ENCODE measurements at places on chromosomes 5 and 9. TPM values are rescaled to one million over a fixed set of nuclear protein-coding genes. Genes with fewer than 3 reads are reported as not detected.

- DNase-seq, result no peak
Observed at GRCh38 chr9:121500165-121500478, 478 bp upstream of the GGTA1 start.

Gene GRIA1
- not detected for total RNA-seq

DNA sequence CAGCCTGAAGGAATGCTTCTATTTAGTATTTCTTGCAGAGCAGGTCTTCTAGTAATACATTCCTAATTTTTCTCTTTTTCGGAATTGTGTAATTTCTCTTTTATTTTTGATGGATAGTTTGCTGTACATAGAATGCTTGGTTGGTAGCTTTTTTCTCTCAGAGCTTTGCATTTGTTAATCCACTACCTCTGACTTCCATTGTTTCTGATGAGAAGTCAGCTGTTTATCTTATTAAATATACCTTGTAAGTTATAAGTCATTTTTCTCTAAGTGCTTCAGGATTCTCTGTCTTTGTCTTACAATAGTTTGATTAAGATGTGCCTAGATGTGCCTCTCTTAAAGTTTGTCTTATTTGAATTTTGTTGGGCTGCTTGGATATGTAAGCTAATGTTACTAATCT, 101.9 kb downstream of the HTR1A start:
- no peak for DNase-seq

Gene LPAR1
- total RNA-seq, result not detected

GRCh38 chr5:36270175-36270574, 28.4 kb upstream of the NADK2 start:
- DNase-seq, result no peak

Gene PCDHA8
- total RNA-seq, result not detected

GRCh38 chr9:90379771-90380170, 262.9 kb downstream of the DIRAS2 start:
- DNase-seq, result no peak

DNA sequence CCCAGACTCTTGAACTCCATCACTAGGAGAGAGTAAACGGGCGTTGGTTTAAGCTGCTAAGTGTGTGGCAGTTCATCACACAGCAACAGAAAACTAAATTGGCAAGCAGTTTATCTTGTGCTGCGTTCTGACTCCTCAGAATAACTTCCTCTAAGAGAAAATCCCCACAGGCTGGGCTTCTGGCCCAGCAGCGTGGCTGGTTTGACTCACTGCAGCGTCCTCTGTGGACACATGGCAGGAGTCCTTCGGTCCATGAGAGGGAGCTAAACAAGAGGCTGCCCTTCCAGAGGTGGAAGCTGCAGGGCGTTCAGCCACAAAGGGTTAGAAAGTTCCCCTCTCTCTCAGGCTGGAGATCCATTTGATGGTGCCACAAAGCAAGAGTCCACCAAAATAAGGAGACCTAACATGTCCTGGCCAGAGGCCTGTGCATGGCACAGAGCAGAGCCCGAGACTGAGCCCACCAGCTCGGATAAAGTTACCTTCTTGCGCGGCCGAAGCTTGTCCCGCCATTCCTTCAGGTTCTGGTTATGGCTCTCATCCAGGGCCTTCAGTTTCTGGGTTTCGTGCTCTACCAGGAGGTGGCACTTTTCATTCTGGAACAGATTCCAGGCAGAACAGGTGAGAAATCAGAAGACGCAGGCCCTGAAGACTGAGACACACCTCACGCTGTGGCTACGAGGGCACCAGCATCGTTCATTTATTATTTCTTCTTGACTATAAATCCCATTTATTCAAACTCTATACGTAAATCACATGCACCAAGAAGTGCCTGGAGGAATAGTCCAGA, 46.2 kb upstream of the FBXW11 start:
- DNase-seq, result no peak

DNA sequence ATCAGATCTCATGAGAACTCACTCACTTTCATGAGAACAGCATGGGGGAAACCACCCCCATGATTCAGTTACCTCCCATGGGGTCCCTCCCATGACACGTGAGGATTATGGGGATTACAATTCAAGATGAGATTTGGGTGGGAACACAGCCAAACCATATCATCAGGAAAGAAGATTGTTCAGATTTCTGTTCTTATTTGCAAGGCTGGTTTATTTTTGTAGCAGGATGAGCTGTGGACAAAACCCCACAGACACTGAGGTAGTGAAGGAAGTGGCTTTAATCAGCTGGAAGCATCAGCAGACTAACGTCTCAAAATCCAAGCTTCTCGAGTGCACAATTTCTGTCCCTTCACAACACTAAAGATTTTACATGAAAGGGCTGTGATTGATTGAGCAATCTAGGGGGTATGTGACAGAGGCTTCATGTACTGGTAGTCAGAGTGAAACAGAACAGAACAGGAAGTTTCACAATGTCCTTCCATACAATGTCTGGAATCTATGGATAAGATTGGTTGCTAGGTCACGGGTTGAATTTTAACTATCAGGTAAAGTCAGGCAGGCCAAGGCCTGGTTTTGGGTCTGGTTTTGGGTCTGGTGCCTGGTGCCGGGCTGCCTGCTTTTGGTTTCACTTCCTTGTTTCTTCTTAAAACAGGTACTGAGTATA, 91.3 kb upstream of the ZNF366 start:
- no peak for DNase-seq

DNA sequence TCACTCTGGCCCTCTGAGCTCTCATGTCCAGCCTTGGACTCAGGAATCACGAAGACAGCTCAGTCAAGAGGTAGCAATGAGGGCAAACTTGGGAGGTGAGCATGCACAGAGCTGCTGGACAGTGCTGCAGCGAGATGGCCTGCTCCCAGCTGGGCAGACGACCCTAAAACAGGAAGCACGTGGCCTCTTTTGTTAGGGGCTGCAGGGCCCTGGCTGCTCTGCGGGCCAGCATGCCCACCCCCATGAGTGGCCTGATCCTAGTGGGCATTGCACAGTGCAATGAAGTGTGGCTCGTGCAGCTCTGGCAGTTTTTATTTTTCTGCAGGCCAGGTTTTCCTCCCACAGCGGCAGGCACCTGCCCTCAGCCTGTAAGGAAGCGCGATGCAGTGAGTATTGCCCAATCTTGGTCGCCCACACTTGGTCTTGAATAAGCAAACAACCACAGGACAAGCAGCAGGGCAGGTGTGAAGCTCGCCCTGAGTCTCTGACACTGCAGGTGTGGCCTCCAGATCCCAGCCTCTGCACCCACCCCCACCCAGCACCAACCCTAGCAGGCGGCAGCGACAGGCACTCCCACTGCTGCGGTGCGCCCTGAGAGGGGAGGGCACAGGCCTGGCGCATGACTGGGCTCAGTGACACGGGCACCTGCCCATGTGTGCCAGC, 60.8 kb downstream of the SEMA4D start:
- DNase-seq, result peak; percentile 62

DNA sequence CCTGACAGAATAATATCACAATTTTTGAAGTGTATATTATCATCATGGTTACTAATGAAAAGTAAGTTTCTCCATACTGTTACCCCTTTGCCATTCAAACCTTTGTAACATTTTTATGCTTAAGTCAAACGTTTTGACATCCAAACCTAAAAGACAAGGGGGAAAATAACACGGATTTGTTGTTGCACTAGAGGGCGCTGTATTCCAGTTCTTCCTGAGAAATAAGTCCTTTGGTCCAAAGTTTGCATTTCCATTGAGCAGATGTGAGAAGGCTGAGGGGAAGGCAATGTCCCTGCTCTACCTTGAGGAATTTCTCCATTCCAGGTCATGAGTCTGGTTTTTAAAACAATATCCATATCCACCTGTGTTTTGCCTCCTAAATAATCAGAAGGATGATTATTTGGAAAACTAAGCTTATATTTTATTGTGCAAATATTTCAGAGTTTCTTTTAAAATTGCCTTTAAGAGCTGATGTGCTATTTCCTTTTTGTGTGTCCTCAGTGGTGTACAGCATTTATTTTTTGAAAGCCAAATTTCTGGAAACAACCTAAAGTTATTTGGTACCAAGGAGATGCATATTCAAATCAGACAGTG, 9.7 kb downstream of the LECT2 start:
- DNase-seq, result peak; percentile 85

GRCh38 chr5:122494109-122494508, 182.1 kb downstream of the SNCAIP start:
- peak; percentile 22 for DNase-seq

GRCh38 chr5:55633574-55634208, 78.4 kb downstream of the SLC38A9 start:
- DNase-seq, result peak; percentile 62

DNA sequence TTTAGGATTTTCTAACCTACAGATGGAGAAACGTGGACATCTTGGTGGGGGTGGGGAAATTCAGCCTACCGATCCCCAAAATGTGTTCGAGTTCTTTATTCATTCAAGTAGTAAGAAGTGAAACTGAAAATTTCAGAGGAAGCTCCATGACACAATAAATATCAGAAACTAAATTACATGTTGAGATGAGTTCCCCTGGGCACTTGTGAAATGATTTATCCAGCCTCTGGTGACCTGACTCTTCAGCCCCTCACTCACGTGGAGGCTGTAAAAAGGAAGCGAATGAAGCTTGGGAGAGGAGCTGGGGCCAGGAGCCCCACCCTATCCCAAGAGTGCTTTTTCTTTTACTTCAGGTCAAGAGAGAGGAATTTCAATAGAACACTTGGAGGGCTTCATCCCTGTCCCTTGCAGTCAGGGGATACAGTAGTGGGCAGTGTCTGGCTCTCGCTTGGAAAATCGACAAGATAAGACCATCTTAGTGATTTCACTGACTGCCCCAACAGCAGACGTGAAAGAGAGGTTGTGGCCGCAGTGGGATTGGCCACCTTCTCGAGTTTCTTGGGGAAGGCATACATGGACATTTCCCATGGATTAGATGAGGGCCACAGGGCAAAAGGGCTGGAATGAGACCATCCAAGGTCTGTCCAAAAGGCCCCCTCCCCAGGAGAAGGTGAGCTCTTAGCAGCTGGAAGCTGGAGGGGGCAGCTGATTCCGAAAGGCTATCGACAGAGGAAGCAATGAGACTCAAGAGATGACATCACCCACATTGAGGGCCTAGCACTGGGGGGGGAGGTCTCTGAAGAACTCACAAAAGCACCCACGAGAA, 76.8 kb upstream of the SH3PXD2B start:
- no peak for DNase-seq

Gene PPIC
- 26.3 TPM for total RNA-seq

DNA sequence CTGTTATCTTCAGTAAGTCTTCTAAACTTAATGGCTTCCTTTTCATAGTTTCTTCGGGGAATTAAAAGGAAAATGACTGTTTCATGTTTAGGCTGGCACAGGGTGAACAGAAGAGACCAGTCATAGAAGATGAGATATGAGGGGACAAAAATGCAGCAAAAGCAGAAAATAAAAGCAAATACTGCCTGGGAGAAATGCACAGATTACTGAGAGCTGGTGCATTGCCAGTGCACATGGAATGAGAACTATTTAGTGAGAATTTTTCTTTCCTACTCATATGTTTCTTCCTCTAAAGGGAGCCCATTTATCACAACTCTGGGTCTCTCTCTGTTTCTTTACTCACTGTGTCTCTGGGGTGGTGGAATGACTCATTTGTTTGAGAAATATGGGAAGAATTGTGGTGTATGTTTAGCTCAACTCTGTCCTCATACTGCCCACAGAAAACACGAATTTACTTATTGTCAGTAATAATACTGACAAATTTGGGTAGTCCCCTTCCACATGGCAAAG, 25.9 kb upstream of the ANKRD55 start:
- no peak for DNase-seq

- no peak for DNase-seq
Observed at GRCh38 chr5:26649000-26649399, 389.4 kb downstream of the CDH9 start.

- DNase-seq, result no peak
Observed at GRCh38 chr5:94266170-94266569, 352.2 kb downstream of the KIAA0825 start.

DNA sequence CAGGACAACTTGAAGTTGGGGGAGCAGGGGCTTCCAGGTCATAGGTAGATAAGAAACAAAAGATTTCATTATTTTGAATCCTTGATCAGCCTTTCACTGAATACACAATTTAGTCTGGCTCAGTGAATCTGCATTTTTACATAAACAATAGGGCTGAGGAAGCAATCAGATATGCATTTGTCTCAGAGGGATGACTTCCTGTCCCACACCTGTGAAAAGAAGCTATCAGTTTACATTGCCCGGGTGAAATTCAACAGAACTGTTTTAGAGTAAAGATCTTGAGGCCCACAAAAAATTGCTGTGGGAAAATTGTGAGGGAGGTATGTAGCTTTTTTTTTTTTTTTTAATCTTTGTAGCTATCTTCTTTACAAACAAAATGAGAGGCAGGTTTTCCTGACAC, 38.3 kb downstream of the DNAJB5 start:
- no peak for DNase-seq

Gene ORM1
- total RNA-seq, result not detected

DNA sequence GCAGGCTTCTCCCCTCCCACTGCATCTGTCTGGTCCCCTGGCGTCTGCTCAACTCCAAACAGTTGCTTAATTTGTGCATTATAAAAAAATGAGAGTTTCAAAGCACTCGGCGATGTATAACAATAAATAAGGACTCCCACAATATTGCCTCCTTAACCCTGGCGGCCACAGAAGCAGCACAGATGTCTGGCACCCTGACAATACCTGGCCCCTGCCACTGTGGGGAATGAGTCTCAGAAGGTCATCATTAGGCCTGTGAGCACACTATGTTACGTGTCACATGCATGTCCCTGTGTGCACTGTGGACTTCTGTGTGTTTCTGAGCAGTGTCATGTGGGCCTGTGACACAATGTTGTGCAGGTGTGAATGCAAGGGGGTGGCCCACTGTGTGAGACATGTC, 236.5 kb downstream of the PBX3 start:
- no peak for DNase-seq

DNA sequence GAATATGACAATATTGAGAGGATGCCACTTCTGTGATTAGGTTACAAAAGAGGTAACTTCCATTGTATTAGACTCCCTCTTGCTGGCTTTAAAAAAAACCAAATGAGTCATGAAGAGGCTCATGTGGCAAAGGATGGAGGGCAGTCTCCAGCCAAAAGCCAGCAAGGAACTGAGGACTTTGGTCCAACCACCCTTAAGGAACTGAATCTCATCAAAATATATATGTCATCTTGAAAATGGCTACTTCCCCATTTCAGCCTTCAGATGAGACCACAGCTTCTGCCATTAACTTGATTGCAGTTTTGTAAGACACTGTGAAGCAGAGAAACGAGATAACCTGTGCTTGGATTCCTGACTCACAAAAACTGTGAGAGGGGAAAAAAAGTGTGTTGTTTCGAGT, 15.5 kb upstream of the TRIM32 start:
- no peak for DNase-seq

Gene PCDHA1
- not detected for total RNA-seq

- no peak for DNase-seq
Observed at GRCh38 chr5:437281-437771, 5.7 kb upstream of the EXOC3 start.

GRCh38 chr5:151737431-151737830, 21.0 kb downstream of the ATOX1 start:
- DNase-seq, result no peak

DNA sequence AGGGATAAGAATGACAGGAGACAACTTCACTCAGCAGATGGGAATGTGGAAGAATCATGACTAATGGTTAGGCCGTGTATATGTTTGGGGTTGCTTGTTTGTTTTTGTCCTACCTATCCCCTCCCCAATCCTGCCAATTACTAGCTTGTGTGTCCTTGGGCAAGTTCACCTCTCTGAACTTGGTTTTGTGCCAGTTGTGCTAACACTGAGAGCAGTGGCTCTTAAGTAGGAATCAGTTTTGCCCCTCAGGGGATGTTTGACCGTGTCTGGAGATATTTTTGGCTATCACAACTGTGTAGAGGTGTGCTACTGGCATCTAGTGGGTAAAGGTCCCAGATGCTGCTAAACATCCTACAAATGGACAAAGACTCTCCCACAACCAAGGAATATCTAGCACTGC, 287.0 kb downstream of the DMRT2 start:
- peak; percentile 18 for DNase-seq

Gene TPM2
- total RNA-seq, result 69.8 TPM

Data from HT-29 (cell line).